ENCODE measurements at places on chromosomes 5 and 9. TPM values are rescaled to one million over a fixed set of nuclear protein-coding genes. Genes with fewer than 3 reads are reported as not detected.

DNA sequence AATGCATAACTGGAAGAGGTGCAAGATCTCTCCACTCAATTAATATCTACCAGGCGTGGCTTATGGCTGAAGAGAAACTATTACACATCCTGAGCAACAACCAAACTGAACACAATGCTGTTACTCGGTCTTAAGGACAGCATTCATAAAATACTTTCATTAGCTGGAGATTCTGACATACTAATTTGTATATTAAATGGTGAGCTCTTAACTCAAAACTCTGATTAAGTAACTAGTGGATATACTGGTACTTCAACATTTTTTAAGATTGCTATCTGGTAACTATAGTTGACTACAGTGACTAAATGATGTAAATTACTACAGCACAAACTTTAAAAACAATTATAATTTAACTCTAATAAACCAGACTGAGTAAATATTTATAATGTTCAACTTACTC, 15.8 kb downstream of the ZDHHC21 start:
- H3K36me3 ChIP-seq: no peaks in the 10 kb centered on the region
- no peaks in the 10 kb centered on the region for H3K27me3 ChIP-seq
- DNase-seq: no peak
- H3K27ac ChIP-seq: no peak overlapping the region
- H3K4me3 ChIP-seq: no peak overlapping the region
- no peaks in the 10 kb centered on the region for H3K4me1 ChIP-seq

GRCh38 chr5:65791712-65792673, 70.0 kb downstream of the NLN start:
- no peaks in the 10 kb centered on the region for H3K4me1 ChIP-seq
- no peaks in the 10 kb centered on the region for H3K27me3 ChIP-seq
- no peak for DNase-seq

GRCh38 chr5:56262279-56262678, 29.1 kb upstream of the ANKRD55 start:
- DNase-seq: no peak
- no peaks in the 10 kb centered on the region for H3K27me3 ChIP-seq
- no peak overlapping the region for H3K4me3 ChIP-seq
- no peaks in the 10 kb centered on the region for H3K4me1 ChIP-seq
- H3K36me3 ChIP-seq: no peaks in the 10 kb centered on the region

DNA sequence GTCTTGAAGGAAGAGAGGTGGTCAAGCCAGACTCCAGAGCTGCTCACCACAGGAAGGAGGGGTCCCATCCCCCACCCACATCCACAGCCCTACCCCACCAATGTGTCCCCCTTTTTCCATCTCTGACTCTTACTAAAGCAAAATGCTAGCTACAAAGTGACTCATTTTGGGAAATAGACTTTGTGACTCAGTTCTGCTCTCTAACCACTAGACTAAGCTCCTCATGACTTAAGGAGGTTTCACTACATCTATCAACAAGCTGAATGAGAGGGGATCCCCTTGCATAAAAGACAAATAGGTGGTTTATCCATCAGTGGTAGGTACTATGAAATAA, 35.1 kb upstream of the ADRB2 start:
- no peaks in the 10 kb centered on the region for H3K36me3 ChIP-seq
- no peak overlapping the region for H3K4me3 ChIP-seq
- no peak overlapping the region for H3K27ac ChIP-seq
- no peaks in the 10 kb centered on the region for H3K27me3 ChIP-seq
- no peaks in the 10 kb centered on the region for H3K4me1 ChIP-seq
- DNase-seq: no peak

DNA sequence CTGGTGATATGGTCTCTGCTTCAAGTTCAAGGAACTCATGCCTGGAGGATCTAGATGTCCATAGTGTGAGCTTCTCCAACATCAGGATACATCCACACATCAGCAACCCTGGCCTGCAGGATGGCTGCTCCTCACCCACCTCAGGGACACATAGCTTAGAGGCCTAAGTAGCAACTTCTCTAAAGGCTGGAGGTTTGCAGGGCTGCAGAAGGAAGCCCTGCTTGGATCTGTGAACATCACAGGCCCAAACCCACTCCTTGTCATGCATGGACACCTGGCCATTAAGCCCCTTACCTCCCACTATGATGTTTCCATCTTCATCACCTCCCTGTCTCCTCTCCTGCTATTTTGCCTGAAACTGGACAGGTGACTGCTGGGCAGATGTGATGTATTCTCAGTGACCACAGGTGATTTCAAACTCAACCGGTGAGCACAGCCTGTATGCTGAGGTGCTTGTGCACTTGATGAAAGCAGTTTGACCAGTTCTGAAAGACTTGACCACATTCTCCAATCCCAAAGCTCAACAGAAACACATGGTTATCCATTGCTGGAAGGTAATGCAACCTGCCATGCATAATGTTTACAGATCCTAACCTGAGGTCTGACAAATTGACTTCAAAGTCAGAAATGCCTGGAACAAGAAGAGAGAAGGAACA, 205.2 kb downstream of the FSTL4 start:
- H3K4me1 ChIP-seq: no peaks in the 10 kb centered on the region

GRCh38 chr9:136403915-136404800, 4.2 kb upstream of the SNAPC4 start:
- H3K27ac ChIP-seq: no peak overlapping the region
- no peak overlapping the region for H3K4me3 ChIP-seq
- peaks cover 8% of the 10 kb centered on the region for H3K36me3 ChIP-seq
- peaks cover 10% of the 10 kb centered on the region for H3K4me1 ChIP-seq

Gene SAXO1
- total RNA-seq: not detected

DNA sequence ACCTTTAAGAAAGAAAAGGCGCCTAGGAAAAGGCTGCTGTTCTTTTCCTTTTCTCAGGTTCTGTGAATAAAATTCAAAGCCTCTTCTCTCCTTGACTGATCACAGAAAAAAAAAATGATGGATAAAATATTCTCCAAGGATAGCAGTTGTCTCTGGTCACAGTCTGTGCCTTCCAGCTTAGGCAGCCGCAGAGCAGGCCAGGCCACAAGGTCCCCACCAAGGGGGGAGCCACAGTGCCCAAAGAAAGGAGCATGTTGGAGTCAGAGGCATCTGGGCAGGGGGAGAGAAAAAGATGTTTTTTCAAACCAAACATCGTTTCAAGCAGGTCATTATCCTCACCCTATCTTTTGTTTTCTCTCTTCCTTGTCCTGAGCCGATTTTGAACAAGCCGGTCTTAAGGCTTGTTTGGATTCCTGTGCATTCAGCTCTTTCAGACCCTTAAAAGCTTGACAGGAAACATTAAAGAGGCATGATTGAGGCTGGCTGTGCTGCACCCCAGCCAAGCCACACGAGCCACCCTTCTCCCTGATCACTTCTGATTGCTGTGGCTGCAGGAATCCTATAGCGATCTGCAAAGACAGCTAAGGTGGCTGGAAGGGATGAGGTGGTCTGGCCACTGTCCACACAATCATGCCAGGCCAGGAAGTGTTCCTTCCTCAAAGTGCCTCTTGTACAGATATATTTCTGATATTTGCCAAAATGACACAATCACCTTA, 284.6 kb upstream of the TLE4 start:
- no peak for DNase-seq
- no peak overlapping the region for H3K27ac ChIP-seq
- no peaks in the 10 kb centered on the region for H3K36me3 ChIP-seq
- no peak overlapping the region for H3K4me3 ChIP-seq
